ENCODE measurements at places on chromosomes 6 and 20.

- DNase-seq, result no peak
- no peak overlapping the region for H3K27ac ChIP-seq
- no peaks in the 10 kb centered on the region for H3K4me1 ChIP-seq
- no peaks in the 10 kb centered on the region for H3K27me3 ChIP-seq
- H3K4me3 ChIP-seq, result no peak overlapping the region
- no peaks in the 10 kb centered on the region for H3K36me3 ChIP-seq
These were observed 131.0 kb downstream of the DOK5 start for GRCh38 chr20:54606380-54606779.

- H3K4me3 ChIP-seq, result no peak overlapping the region
- H3K27me3 ChIP-seq, result no peaks in the 10 kb centered on the region
- H3K4me1 ChIP-seq, result no peaks in the 10 kb centered on the region
- no peak overlapping the region for H3K27ac ChIP-seq
- DNase-seq, result no peak
- H3K36me3 ChIP-seq, result no peaks in the 10 kb centered on the region
These were observed 80.8 kb upstream of the BEND3 start for GRCh38 chr6:107196152-107196551.

- H3K27me3 ChIP-seq, result no peaks in the 10 kb centered on the region
- no peak overlapping the region for H3K27ac ChIP-seq
- DNase-seq, result no peak
- H3K4me3 ChIP-seq, result no peak overlapping the region
- H3K4me1 ChIP-seq, result no peaks in the 10 kb centered on the region
These were observed 12.8 kb downstream of the RBCK1 start for GRCh38 chr20:420721-421574.

- no peak overlapping the region for H3K27ac ChIP-seq
- no peaks in the 10 kb centered on the region for H3K27me3 ChIP-seq
- no peaks in the 10 kb centered on the region for H3K36me3 ChIP-seq
- no peak for DNase-seq
- H3K4me1 ChIP-seq, result peaks cover 4% of the 10 kb centered on the region
- H3K4me3 ChIP-seq, result no peak overlapping the region
These were observed 37.0 kb upstream of the GCLC start for GRCh38 chr6:53581856-53582255.

DNA sequence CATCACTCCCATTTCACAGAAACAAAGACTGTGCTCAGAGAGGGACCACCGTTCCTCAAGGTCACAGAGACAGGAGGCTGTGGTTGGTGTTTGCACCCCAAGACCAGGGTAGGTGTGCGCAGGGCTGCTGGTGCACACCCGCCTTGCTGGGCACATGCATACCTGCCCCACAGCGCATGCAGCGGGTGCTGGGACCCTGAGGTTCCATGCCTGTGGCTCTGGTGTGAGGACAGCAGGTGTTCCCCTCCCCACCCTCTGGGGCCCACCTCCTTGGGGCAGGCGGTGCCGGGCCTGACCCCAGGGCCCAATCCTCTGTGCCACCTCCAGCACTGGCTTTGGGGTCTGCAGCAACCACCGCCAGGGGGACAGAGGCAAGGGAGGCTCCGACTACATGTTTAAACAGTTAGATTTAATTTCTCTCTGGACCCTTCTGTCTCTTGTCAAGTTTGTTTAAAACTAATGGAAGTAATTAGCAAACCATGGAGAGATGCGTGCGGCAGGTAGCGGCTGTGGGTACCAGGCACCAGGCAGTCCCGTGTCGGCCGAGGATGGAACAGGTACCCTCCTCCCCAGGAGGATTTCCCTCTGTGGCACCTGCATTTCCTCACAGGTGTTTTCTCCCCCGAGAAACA is 327.8 kb downstream of the TAF4 start:
- no peak overlapping the region for H3K27ac ChIP-seq
- no peaks in the 10 kb centered on the region for H3K36me3 ChIP-seq

- no peaks in the 10 kb centered on the region for H3K36me3 ChIP-seq
- H3K4me3 ChIP-seq, result no peak overlapping the region
- no peak overlapping the region for H3K27ac ChIP-seq
- no peak for DNase-seq
- H3K27me3 ChIP-seq, result no peaks in the 10 kb centered on the region
These were observed 275.6 kb upstream of the SUPT3H start for GRCh38 chr6:45653117-45653883.

DNA sequence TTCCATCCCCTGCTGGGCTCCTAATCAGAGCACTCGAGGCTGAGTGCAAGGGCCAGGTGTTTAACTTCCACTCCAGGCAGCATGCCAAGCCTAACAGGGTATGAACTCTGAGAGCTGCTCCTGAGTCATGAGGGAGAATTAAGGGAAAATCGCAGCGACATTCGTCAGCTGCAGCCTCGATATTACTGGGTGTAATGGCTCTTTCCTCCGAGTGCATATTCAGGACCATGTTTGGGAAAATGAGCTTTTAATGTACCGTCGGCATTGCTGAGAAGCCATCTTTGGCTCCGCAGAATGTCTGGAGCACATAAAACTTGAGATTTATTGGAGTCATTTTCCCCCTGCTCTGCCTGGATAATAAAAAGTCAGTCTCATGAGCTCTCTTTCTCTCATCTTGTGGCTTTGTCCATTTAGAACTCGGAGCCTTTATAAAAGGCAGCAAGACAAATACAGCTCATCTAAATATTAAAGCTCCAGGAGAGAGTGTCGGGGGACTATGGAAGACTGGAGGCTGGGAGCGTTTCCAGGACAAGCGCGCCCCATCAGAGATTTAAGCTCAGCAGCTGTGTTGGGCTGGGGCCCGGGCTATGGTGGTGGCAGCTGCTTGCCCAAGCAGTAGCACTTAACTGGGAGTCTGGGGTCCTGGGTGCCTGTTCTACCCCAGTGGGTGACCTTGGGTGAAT is 103.7 kb downstream of the TOX2 start:
- H3K36me3 ChIP-seq, result no peaks in the 10 kb centered on the region
- H3K27ac ChIP-seq, result no peak overlapping the region
- peaks cover 25% of the 10 kb centered on the region for H3K4me1 ChIP-seq

DNA sequence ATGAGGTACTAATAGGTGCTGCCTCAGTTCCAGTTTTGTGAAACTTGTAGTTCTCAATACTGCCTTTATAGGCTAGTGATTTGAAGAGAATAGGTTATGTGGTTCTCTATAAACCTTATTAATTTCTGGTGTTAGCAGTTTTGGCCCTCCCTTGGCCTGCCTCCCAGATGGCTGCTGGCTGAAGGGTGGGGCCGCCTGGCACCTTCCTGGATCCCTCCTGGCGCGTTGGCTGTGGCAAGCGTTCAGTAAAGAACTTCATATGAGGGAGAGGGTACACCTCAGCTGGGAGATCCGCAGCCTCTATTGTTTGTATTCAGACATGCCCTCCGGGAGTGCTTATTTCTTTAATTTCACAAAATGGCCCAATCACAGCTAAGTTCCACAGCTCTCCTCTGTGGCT is 51.9 kb downstream of the FAM120B start:
- H3K36me3 ChIP-seq, result peaks cover 3% of the 10 kb centered on the region
- no peak overlapping the region for H3K4me3 ChIP-seq
- no peak overlapping the region for H3K27ac ChIP-seq

DNA sequence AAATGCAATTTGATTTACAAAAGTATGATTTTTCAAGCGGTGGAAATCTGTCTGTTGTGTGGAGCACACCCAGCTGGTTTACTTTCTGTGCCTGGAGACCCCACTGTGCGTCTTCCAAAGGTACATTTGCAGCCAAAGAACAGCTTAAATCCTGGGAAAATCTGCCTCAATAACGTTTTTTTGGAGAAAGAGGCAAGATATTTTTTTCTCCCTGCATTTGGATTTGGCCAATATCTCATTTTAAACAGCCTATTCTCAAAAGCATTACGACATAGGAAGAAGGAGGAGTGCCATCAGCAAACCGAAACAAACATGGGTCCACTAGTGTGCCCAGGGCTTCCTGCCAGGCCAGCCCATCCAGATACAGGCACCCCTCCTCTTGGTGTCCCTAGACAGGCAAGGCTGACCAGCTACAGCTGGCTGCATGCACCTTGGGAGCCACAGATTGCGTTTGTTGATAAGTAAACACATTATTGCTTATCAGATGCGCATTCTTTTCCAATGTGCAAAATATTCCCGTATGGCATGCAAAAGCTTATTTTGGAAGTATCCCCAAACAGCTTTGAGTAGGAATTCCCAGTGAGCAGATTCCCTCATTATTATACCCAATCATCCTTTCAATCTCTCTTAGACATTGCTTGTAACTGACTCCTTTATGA is 184.5 kb upstream of the MARCKS start:
- DNase-seq, result peak; percentile 77
- peak overlapping the region; percentile 40 for H3K4me3 ChIP-seq
- no peaks in the 10 kb centered on the region for H3K36me3 ChIP-seq
- no peak overlapping the region for H3K27ac ChIP-seq

- H3K27ac ChIP-seq, result no peak overlapping the region
- H3K4me3 ChIP-seq, result no peak overlapping the region
- H3K36me3 ChIP-seq, result no peaks in the 10 kb centered on the region
- H3K4me1 ChIP-seq, result no peaks in the 10 kb centered on the region
- H3K27me3 ChIP-seq, result no peaks in the 10 kb centered on the region
- no peak for DNase-seq
These were observed 241.9 kb upstream of the STXBP5 start for GRCh38 chr6:146962329-146962728.

DNA sequence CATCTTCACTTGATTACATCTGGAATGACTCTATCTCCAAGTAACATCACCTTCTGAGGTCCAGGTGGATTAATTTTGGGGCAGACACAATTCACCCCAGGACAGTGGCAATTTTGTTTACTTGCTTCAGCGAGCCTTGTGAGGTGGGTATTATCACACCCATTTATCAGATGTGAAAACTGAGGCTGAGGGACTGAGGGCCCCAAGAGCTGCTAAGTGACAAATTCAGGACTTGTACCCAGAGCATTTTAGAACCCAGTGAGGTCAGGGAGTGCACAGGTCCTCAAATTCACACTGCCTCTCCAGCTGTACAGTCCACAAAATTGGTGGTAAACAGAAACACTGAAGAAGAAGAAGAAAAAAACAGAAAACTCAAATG is 125.2 kb upstream of the PMEPA1 start:
- H3K36me3 ChIP-seq, result no peaks in the 10 kb centered on the region
- H3K27me3 ChIP-seq, result no peaks in the 10 kb centered on the region
- no peak overlapping the region for H3K4me3 ChIP-seq
- no peaks in the 10 kb centered on the region for H3K4me1 ChIP-seq
- no peak for DNase-seq

DNA sequence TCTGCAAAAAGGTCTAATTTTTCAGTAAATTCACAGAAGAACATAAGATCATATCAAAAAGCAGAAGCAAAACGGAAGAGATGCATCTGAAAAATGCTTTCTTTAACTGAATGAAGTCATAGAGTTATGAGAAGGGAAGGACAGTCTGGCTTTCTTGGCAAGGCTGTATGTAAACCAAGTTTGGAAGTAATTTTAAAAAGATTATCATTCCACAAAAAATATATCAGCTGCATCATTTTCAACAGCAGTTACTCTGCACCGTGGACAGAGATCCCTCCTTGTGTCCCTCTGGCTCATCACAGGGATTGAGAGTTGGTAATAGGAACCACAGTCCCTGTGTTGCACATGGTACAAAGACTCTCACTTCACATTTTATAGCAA is 258.5 kb downstream of the HIVEP2 start:
- no peaks in the 10 kb centered on the region for H3K4me1 ChIP-seq
- no peaks in the 10 kb centered on the region for H3K36me3 ChIP-seq
- DNase-seq, result no peak
- no peak overlapping the region for H3K4me3 ChIP-seq
- H3K27ac ChIP-seq, result no peak overlapping the region
- no peaks in the 10 kb centered on the region for H3K27me3 ChIP-seq

- H3K27ac ChIP-seq, result no peak overlapping the region
- H3K36me3 ChIP-seq, result no peaks in the 10 kb centered on the region
- DNase-seq, result peak; percentile 89
- H3K4me1 ChIP-seq, result peaks cover 2% of the 10 kb centered on the region
- H3K27me3 ChIP-seq, result no peaks in the 10 kb centered on the region
These were observed 21.0 kb downstream of the JPH2 start for GRCh38 chr20:44166008-44166407.

- no peak overlapping the region for H3K4me3 ChIP-seq
- DNase-seq, result peak; percentile 56
- H3K4me1 ChIP-seq, result no peaks in the 10 kb centered on the region
- no peaks in the 10 kb centered on the region for H3K36me3 ChIP-seq
- no peak overlapping the region for H3K27ac ChIP-seq
These were observed 851.7 kb upstream of the MAP3K7 start for GRCh38 chr6:91438570-91438969.

DNA sequence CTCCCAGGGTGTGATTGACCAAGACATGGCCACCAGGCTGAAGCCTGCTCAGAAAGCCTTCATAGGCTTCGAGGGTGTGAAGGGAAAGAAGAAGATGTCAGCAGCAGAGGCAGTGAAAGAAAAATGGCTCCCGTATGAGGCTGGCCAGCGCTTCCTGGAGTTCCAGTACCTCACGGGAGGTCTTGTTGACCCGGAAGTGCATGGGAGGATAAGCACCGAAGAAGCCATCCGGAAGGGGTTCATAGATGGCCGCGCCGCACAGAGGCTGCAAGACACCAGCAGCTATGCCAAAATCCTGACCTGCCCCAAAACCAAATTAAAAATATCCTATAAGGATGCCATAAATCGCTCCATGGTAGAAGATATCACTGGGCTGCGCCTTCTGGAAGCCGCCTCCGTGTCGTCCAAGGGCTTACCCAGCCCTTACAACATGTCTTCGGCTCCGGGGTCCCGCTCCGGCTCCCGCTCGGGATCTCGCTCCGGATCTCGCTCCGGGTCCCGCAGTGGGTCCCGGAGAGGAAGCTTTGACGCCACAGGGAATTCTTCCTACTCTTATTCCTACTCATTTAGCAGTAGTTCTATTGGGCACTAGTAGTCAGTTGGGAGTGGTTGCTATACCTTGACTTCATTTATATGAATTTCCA is 4.6 kb upstream of the SNRNP48 start:
- H3K27me3 ChIP-seq, result peaks cover 3% of the 10 kb centered on the region
- no peak overlapping the region for H3K27ac ChIP-seq
- DNase-seq, result no peak
- no peaks in the 10 kb centered on the region for H3K4me1 ChIP-seq

DNA sequence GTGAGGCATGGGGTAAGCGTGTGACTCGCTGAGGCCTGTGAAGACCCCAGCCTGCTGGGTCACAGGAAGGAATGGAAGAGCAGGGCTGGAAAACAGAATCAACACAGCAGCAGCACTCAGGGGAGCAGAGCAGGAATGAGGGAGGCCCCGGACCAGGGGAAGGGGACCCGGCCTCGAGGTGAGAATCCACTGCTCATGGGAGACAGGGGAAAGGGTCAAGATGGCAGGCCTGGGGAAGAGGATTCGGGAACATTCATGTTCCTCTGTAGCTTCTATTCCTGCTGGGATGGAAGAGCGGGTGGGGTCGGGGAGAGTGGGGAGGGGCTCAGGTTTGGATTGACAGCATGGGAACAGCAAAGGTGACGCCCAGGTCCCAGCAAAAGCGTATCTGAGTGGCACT is 59.4 kb downstream of the NPEPL1 start:
- H3K36me3 ChIP-seq, result no peaks in the 10 kb centered on the region
- no peak overlapping the region for H3K27ac ChIP-seq
- peaks cover 10% of the 10 kb centered on the region for H3K27me3 ChIP-seq
- H3K4me3 ChIP-seq, result no peak overlapping the region
- no peaks in the 10 kb centered on the region for H3K4me1 ChIP-seq

All from fibroblast of lung (primary cell).